ENCODE measurements at places on chromosomes 1 and 21.

- no peak for DNase-seq
Observed at GRCh38 chr1:205339197-205339702, 17.5 kb downstream of the KLHDC8A start.

- DNase-seq = no peak
Observed at GRCh38 chr1:224873434-224874369, 55.8 kb upstream of the DNAH14 start.

DNA sequence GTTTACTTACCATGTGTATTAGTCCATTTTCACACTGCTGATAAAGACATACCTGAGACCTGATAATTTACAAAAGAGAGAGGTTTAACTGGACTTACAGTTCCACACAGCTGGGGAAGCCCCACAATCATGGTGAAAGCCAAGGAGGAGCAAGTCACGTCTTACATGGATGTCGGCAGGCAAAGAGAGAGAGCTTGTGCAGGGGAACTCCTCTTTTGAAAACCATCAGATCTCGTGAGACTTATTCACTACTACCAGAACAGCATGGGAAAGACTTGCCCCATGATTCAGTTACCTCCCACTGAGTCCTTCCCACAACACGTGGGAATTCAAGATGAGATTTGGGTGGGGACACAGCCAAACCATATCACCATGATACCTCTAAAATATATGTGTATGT lies 39.3 kb upstream of the ERRFI1 start:
- DNase-seq = no peak

- DNase-seq = no peak
Observed at GRCh38 chr1:36884801-36885200, 149.5 kb downstream of the GRIK3 start.

DNA sequence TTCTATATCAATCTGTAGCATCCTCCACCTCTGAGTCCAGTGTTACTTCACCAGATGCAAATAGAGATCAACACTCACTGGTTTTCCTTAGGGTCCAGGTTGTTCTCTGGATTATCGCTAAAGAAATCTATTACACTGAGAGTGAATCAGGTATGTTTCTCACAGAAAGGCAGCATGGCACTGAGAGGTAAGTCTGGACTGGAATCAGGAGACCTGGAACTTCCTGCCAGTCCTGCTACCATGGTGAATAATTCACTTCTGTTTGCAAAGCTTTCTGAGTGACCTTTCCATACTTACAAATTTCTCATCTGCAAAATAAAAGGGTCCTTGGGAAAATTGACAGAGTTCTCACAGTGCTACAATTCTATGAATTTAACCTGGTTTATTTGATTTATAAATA lies 1583.3 kb downstream of the MRPL39 start:
- no peak for DNase-seq

DNA sequence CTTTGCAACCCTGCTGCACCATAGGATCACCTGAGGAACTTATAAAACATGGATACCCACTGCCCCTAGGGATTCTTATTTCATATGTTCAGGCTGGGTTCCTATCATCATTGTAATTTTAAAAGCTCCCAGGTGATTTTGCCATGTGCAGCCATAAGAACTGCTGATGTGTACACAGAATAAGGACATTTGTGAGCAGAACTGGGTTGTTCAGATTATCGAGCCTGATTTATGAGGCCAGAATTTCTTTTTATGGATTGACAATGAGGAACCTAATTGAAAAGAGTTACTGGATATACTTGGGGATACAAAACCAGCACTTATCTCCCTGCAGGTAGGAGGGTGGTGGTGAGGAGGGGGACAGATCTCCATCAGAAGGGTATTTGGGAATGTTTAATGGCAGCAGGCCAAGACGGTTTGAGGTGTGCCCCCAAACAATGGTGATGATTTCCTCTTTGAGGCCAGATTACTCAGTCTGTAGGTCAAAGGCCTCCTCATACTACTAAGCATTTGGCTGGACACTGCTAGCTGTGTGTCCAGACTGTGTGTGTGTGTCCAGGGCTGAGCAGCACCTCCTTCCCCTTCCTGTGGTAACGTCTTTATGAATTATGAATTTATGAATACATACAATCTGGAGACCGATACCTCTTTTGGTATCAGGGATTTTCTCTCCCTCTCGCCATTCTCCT lies 18.9 kb downstream of the NOS1AP start:
- no peak for DNase-seq

DNA sequence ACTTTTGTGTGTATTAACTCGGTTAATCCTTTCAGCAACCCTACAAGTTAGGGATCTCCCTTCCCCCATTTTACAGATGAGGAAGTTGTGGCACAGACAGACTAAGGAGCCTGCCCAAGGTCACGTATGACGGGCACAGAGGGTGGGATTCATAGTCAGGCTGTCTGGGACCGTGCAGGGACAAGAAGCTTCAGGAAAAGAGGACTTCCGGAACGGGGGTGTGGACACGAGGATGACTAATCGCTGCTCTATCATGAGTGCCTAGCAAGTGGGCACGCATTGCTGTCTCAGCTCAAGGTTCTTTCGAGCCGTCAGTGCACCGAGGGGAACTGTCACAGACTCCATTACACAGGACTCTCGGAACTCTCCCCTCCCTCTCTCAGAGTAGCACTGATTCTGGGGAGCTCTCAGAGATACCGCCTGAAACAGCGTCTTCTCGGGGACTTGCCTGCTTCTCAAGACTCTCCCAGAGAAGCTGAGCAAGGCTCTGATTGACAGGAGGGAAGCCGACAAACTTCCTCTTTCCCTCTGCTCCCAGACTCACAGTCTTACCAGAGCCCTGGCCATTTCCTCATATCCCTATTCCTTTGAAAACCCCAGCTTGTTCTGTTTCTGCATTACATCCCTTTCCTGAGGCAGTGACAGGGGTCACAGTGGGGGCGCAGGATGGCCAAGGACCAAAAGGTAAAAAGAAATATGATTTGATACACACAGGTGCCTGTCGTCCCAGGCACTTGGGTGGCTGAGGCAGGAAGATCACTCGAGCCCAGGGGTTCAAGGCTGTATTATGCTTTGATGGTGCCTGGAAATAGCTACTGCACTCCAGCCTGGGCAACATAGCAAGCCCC lies 14.4 kb downstream of the FHAD1 start:
- no peak for DNase-seq

GRCh38 chr1:206900149-206900548 lies 2.9 kb downstream of the IL24 start:
- no peak for DNase-seq

- DNase-seq = no peak
Observed at GRCh38 chr21:45892916-45893739, 88.4 kb upstream of the COL6A1 start.

DNA sequence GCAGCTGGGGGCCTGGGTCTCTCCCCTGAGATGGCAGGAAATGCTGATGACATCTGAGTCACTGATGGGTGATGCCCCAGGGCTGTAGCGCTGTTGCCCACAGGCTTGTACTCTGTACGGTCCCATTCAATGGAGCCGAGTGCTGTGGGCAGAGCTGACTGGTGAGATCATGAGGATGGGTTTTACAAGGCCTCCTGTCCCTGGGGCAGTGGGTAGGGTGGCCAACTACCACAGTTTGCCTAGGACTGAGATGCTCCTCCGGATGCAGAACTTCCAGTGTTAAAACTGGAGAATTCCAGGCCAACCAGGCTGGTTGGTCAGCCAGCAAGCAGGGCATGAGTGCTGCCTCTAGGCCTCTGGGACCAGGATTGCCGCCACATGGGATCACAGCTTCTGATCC lies 9.2 kb downstream of the PHLDA3 start:
- no peak for DNase-seq

DNA sequence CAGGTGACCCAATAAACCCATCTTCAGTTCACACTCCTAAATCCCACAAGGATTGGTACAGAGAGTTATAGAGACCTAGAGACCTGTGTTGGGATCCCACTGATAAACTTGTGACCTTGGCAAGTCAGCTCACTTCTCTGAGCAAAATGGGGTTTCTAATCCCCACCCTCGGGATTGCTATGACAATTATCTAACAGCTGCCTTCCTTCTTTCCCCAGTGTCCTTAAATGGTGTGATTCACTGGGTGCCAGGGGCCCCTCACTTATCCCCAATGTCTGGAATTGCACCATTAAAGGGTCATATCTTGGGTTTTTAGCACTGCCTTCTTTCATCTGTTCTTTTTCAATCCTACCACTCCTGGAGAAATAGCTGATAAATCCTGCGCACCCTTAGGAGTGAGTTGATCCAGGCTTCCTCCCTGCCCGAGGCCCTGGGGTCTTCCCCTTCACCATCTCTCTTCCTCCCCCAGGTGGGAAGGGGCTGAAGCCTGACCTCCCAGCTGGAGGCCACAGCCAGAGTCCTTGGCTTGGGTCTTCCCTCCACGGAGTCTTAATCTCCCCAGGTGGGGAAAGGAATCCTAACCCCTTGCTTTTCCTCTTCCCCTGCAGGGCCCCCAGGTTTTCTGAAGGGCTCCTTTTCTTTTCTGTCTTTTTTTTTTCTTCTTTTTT lies 39.7 kb downstream of the LACTBL1 start:
- no peak for DNase-seq

- no peak for DNase-seq
Observed at GRCh38 chr1:29800522-29800956, 564.2 kb downstream of the PTPRU start.

DNA sequence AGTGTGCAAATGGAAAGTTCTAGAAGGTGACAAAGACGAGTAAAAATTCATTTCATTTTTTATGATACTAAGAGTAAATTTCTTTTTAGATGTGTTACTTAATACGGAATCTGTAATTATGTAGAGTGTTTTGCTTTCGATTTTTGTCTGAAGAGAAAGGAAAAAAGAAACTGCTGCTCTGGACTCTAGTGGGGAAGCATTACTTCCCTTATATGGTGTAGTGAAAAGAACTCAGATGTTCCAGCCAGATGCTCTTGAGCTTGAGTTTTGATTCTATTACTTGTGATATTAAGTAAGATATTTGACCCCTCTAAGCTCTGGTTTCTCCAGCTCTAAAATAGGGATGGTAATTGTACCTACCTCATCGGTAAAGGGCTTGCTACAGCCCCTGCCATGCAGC lies 12.2 kb upstream of the GPR161 start:
- no peak for DNase-seq

- DNase-seq = no peak
Observed at GRCh38 chr1:7232441-7233236, 447.4 kb downstream of the CAMTA1 start.

DNA sequence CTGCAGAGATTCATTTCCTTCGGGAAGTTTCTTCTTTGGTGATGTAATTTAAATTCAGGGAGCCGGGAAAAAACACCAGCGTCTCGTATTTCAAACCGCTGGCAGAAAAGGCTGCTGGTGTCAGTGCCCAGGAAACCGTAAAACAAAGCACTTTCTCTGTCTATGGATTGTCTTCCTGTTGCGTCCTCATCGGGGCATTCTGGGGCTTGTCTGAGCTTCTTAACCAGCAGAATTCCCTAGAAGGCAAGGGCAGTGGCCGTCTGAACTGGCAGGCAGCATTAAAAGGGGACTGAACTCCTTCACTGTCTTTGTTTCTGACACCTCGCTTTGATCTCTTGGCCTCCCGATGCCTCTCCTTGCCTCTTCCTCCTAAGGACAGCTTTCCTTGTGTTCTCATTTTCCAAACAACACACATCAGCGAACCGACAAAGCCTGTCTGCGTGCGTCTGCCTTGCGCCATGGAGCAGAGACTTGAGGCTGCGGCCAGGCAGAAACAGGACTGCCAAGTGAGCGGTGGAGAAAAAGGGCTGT lies 391.6 kb upstream of the VAMP3 start:
- no peak for DNase-seq

DNA sequence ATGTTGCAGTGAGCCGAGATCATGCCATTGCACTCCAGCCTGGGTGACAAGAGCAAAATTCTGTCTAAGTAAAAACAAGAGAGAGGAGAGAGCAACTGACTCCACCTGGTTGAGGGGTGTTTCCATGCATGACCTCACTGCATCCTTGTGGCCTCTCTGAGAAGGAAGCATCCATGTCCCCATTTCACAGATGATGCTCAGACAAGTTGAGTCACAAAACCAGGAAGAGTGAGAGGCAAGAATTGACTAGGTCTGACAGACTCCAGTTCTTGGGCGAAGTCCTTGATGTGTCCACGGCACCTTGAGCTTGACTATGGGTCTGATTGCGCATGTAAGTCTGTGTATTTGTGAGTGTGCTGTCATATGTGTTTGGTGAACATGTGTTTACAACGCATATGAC lies 105.8 kb downstream of the LACTBL1 start:
- no peak for DNase-seq

- no peak for DNase-seq
Observed at GRCh38 chr1:117633423-117633822, 27.6 kb downstream of the TENT5C start.

GRCh38 chr1:156797212-156797871 lies 19.3 kb downstream of the SH2D2A start:
- no peak for DNase-seq

DNA sequence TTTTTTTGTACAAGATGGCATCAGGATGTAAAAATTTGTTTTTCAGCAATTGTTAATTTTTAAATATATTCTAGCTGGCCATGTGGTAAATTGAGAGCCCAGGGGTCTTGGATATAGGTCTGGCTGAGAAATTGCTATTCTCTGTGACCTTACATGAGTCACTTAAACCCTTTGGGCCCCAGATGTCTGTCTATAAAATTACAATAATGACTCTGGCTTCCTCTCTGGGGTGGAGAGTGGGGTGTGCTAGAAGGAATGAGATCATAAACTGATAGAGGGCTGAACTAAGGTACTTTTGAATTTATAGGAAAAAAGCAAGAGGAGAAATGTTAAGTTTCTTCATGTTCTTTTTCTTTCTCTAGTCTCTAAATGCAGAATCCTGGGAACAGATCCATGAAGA lies 12.4 kb upstream of the TCHH start:
- no peak for DNase-seq

GRCh38 chr1:216847397-216848036 lies 124.3 kb upstream of the ESRRG start:
- no peak for DNase-seq

DNA sequence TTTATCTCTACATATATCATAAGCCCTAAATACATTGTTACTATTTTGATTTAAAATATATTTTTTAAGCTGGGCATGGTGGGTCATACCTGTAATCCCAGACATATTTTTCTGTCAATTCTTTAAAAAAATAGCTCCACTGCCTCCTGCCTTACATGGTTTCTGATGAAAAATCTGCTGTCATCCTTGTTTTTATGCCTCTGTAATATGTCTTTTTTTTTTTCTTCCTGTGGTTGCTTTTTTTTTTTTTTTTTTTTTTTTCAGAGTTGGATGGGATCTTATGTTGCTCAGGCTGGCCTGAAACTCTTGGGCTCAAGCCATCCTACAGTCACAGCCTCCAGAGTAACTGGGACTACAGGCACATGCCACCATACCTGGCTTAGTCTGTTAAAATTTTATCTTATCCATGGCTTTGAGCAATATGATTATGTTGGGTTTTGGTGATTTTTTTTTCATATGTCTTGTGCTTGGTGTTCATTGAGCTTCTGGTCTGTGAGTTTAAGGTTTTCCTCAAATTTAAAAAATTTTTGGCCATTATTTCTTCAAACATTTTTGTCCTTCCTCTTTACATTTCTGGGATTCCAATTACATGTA lies 12.4 kb upstream of the EDARADD start:
- DNase-seq = no peak

DNA sequence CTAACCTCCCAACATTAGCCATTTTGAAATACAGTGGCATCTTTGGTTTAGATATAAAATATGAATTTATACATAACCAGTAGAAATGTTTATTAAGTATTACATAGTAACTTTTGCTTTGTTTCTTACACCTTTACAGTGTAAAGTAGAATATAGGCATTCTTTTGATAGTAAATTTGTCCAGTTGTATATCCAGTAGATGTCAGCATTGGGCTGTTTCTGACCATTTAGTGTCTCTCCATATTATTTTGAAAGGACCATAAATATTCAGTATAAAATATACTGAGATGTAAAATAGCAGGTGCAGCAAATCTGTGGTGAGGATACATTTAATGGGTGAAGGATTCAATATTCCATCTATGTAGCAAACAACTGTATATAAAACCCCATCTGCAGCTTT lies 115.8 kb upstream of the ZRANB2 start:
- no peak for DNase-seq

Measured in stimulated activated CD8-positive, alpha-beta memory T cell treated with anti-CD3 and anti-CD28 coated beads, Interleukin-2, amount 100 ng/mL, for 1 hour (primary cell).